ENCODE measurements at places on chromosomes 16 and 17. TPM values are rescaled to one million over a fixed set of nuclear protein-coding genes. Genes with fewer than 3 reads are reported as not detected.

DNA sequence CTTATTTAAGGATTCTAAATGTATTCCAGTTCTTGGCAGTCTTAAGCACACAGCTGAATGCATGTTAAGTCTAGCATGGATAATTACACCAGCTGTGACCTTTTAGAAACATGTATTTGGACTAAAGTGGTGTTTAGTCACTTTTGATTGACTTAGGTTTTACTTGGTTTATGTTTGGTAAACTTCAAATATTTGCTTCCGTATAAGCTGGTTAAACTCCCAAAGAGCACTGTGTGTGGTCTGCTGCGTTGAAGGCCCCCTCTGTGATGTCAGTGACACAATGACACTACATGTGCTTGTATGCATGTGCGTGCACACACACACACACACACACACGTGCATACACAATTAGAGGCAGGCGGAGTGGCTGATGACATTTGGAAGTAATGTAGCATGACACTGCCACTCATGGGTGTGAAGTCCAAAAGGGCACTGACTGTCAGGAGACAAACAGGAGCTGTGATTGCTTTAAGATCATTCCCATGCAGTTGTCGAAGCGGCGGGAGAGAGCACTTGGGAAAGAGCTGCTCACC, 156.1 kb upstream of the CDH13 start:
- no peak for DNase-seq

GRCh38 chr16:82623241-82623640, 3.5 kb upstream of the CDH13 start:
- no peak for DNase-seq

DNA sequence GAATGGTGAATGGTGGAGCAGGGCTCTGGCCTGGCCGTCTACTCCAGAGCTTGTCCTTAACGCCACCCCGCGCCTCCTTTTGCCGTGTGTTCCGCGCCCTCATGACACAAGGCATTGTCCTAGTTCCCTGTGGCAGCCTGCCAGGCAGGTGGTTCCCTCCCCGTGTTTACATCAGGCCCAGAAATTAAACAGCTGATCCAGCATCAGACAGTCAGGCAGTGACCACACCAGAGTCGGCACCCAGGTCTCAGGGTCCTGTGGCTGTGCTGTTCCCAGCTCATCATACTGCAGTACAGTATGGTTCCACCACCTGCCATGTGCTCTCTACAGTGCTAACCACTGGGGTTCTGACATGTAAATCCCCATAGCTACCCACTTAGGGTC, 119.7 kb downstream of the RAB11FIP4 start:
- DNase-seq, result no peak

- DNase-seq, result no peak
These were observed 32.1 kb upstream of the BRIP1 start for GRCh38 chr17:61895391-61895790.

DNA sequence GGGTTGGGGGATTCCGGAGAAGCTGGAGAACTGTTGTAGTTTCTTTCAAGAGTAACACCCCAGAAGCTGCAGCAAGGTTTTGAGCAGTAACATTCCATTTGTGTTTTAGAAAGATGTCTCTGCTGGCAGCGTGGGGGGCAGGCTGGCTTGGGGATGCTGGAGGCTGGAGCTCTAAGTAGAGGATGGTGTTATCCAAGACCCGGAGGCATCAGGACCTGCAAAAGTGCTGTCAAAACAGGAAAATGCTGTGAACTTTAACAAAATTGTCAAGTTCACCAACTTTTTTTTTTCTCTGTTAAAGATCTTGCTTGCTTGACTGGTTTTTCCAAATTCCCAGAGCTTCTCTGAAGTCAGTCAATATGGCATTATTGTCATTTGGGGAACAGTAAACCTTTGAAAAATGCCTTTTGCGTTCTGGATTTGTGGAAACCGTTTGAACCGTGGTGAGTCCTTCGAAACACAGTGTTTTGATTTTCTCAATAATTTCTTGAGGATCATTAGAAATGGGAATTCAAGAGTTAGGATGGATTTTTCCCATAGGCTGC, 189.6 kb upstream of the NLRP1 start:
- no peak for DNase-seq

- DNase-seq, result no peak
These were observed 170.4 kb downstream of the ZFHX3 start for GRCh38 chr16:72877374-72878028.

GRCh38 chr17:8162997-8163977, 539 bp upstream of the VAMP2 start:
- no peak for DNase-seq

DNA sequence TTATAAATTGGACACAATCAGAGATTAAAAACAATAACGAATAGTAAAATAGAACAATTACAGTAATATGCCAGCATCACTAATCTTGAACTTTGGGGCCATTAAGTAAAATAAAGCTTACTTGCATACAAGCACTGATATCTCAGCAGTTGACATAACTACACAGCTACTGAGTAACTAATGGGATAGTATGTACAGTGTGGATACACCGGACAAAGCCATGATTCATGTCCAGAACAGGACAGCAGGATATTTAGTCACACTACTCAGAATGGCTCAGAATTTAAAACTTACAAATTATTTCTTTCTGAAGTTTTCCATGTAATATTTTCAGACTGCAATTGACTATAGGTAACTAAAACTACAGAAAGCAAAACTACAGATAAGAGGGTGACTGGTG, 427.5 kb downstream of the CDH13 start:
- no peak for DNase-seq

DNA sequence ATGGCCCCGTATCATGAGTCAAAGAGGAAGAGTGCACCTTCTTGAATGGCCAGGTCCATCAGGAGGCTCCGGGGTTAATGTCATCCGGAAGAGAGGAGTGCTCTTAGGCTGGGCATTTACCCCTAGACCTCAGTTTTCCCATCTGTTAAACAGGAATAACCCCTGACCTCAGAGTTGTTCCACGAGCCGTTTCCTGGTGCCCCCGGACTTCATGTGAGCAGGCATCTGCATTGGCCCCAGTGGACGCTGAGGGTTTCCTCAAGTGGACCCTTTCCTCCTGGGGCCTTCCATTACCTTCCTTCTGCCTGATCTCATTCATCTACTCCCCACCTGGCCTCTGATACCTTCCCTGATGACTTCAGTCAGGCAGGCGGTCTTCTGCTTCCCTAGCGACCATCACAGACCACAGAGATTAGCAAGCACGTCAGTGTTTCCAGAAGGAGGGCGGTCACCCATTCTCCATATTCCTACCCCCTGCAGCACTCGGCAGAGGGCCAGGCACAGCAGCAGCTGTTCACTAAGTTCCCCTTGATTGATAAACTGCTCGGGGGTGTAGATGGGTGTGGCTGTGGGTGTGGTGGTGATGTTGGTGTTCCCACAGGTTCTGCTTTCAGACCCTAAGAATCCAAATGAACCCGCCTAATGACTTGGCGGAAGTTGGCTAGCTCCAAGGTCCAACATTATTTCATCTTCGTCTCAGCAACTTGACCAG, 346.6 kb upstream of the TNRC6C start:
- DNase-seq, result no peak

DNA sequence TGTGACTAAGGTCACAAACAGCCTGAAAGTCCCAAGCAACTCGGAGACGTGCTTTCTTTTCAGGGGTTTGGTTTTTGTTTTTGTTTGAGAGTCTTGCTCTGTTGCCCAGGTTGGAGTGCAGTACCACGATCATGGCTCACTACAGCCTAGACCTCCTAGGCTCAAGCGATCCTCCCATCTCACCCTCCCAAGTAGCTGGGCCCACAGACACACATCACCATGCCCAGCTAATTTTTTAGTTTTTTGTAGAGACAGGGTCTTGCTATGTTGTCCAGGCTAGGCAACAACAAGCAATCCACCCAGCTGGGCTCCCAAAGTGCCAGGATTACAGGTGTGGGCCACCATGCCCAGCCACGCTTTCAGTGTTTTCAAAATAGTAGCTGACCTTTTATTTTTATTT, 19.8 kb upstream of the GGA2 start:
- DNase-seq, result no peak

DNA sequence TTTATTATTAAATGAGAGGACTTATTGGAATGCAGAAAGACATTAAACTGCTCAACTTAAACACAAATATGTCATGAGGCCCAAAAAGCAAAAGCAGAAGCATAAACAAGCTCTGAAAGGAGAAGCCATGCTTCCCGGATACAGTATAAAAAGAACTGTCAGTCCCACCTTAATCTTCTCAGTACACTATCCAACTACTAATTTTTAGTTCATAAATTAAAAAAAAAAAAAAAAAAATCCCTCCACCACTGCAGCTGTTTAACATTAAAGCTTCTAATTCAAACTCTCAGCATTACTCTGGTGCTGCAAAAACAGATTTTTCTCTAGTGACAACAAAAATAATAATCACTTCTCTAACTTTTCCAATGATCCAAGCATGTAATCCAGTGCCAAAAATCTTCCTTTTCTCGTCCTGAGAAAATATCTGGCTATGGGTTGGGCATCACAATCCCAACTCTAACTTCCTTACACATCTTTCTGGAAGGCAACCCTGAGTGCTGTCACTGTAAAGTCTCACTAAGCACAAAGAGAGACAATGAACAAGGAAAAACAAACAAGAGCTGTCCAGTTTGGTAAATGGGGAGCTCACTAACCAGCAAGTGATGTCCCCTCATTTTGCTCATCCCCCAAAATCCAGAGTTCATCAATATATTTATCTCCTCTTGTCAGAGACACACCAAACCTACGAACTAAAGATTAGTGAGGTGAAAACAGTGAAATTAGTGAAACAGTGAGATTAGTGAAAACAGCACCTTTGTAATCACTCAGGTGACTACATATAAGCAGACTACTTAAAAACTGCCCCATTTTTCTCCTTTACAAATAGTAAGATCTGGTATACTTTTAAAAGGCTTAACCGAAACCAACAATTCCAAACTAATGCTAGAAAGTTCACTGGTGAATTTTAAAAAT, 5.5 kb downstream of the USP32 start:
- DNase-seq, result no peak

DNA sequence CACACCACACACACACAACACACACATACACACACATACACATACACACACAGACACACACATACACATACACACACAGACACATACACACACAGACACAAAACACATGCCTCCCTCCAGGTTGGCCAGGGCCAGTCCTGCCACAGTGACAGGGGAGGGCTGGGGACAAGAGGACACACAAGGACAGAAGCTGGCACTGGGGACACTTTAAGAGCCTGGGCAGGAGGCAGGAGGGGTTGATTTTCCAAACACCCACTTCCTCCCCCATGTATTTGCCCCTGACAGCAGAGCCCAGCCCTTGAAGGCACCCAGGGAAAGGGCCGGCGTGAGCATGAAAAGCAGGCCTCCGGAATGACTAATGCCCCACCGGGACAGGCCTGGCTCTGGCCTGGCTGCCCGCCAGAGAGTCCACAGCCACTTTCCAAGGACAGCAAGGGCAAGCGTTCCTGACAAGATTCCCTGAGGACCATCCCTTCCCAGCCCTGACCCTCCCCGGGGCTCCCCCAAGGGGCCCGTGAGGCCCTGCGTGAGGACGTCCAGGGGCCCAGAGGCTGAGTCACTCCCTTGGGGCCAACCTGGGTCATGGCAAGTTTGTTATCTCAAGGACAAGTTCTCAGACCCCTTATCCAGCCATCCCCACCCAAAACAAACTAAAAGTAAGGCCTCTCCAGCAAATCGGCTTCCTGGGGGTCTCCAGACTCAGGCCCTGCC, 235.6 kb downstream of the ZNF423 start:
- DNase-seq, result no peak

Gene AFMID
- total RNA-seq, result 90.2 TPM

Gene KIFC3
- total RNA-seq, result not detected

Gene ATMIN
- 23.7 TPM for total RNA-seq

Gene ESRP2
- not detected for total RNA-seq

Gene RNF222
- total RNA-seq, result 0.15 TPM

Gene SLC22A31
- total RNA-seq, result not detected

Gene SHCBP1
- 49.5 TPM for total RNA-seq

All from OCI-LY7 (cell line).